Omental fat pad (tissue), 4 donors: ENCODE measurements at places on chromosomes 12 and 14.

DNA sequence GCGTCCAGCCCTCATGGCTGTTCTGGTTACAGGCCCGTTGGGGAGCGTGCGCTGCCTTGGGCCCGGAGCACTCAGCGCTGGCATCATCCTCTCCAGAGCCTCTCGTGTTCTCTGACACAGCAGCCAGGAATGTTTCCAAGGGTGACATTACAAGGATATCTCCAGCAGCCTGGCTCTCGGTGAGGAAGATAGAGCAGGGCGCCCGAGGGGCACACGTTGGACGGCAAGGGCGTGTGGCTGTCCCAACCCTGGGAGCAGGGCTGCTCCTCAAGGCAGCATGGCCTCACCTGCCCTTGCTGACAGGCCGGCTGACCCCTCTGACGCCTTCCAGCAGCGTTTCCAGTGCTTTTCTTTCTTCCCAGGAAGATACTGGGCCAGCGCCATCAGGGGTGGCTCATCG lies 14.4 kb downstream of the LRCOL1 start:
- no peak for DNase-seq

- no peak for DNase-seq
Measured at GRCh38 chr12:32671930-32672780, 6.9 kb upstream of the DNM1L start.

DNA sequence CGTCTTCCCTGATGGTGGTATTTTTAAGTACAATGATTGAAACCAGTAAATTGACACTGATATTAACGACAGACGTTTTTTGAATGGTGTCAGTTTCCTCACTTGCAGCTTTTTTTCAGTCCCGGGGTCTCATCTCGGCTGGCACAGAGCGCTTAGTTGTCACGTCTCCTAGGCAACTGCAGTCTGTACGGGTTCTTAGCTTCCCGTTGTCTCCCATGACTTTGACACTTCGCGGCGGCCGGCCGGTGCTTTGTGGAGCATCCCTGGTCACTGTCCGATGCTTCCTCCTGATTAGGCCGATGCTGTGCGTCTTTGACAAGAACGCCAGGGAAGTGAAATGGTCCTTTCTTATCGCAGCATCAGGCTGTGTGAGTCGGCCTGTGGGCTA lies 67.4 kb downstream of the ADGRD1 start:
- no peak for DNase-seq

- no peak for DNase-seq
Measured at GRCh38 chr12:87801860-87802720, 227.1 kb downstream of the C12orf50 start.

- no peak for DNase-seq
Measured at GRCh38 chr14:102085948-102086708, 716 bp downstream of the HSP90AA1 start.

DNA sequence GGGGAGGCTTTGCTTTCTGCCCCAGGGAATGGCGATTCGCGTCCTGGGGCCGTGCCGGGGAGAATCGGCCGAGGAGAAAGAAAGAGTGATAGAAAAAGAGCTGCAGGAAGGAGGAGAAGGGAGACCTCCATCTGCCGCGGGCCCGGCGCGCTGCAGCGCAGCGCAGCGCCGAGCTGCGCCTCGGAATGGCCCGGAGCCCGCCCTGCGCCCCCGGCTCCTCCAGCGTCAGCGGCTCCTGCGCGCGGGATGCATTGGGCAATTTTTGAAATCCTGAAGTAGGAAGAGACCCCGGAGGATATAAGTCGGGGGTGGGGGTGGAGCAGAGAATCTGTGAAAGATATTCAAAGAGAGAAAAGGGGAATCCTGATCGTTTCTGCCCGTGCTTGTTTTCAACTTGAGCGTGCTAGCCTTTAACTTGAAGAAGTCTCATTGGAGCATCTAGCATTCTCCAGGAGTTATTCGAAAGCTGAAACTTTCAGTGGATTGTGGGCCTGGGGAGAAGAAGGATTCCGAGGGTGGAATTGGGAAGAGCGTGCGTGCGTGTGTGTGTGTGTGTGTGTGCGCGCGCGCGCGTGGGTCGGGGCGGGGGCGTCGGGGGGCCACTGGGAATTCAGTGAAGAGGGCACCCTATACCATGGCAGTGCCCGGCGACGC lies 441 bp downstream of the PDE3A start:
- DNase-seq: no peak

DNA sequence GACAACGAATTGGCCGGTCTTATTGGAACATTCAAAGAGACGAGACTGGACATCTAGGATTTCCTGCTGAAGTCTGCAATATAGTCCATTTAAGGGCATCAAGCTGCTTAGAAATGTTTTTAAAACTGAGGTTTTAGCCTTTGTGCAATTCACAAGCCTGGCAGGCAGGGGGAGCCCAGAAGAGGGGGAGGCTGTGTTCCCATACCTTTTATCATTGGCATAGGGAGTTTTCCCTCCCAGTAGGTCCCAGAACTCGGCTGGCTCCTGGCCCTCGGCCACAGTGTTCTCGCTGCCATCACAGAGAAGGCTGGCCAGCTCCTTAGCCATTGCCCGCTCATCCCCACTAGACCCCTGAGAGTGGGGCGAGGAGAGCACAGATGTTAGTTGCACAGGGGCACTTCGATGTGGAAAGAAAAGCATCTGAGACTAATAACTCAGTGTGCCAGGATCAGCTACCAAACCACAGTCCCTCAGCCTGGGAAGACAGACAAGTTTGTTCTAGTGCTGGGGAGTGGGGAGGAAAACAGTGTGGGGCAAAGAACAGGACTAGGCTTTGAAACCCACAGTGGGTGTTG lies 15.1 kb downstream of the AVIL start:
- no peak for DNase-seq

- no peak for DNase-seq
Measured at GRCh38 chr12:9406564-9407424, 198.6 kb upstream of the PZP start.

GRCh38 chr14:92597906-92598905 lies 84.6 kb downstream of the RIN3 start:
- no peak for DNase-seq
